Heart left ventricle (tissue), 16 donors: ENCODE measurements at places on chromosomes 1 and 21. TPM values are rescaled to one million over a fixed set of nuclear protein-coding genes. Genes with fewer than 3 reads are reported as not detected.

The SYTL1 gene
- total RNA-seq: 0.54 TPM

The PLA2G2C gene
- not detected for total RNA-seq

The KRTAP21-2 gene
- not detected for total RNA-seq

The ANKRD45 gene
- total RNA-seq: not detected

The FCGR1A gene
- total RNA-seq: 5.8 TPM

The PDE4B gene
- total RNA-seq: 16.2 TPM

The SLC6A9 gene
- 2.4 TPM for total RNA-seq

The KCNE1 gene
- 5.6 TPM for total RNA-seq

The FMO1 gene
- 0.54 TPM for total RNA-seq

The FABP3 gene
- total RNA-seq: 4,032 TPM

The BLZF1 gene
- total RNA-seq: 16.5 TPM

The TAF12 gene
- 21.9 TPM for total RNA-seq

The AGTRAP gene
- total RNA-seq: 18.2 TPM

The HIVEP3 gene
- 7.0 TPM for total RNA-seq

The RCAN1 gene
- total RNA-seq: 57.6 TPM

The DYRK3 gene
- 12.9 TPM for total RNA-seq

The CSF3R gene
- 3.4 TPM for total RNA-seq

The CD53 gene
- 9.4 TPM for total RNA-seq

The FAM177B gene
- not detected for total RNA-seq

The DNAH14 gene
- total RNA-seq: 2.2 TPM
